Astrocyte (in vitro differentiated cells and primary cell): ENCODE measurements at places on chromosomes 5 and 9. TPM values are rescaled to one million over a fixed set of nuclear protein-coding genes. Genes with fewer than 3 reads are reported as not detected.

The GABRA1 gene
- 0.32 and 0.41 TPM in 2 replicates for total RNA-seq

The CCDC192 gene
- total RNA-seq: not detected in 2 replicates

The TPM2 gene
- 1,947 and 2,001 TPM in 2 replicates for total RNA-seq

The IFNA5 gene
- total RNA-seq: not detected in 2 replicates

The PTGR1 gene
- total RNA-seq: 36.9 and 43.5 TPM in 2 replicates

The INSL6 gene
- not detected in 2 replicates for total RNA-seq

The UGT3A2 gene
- 0.43 and 0.86 TPM in 2 replicates for total RNA-seq

The HSPB3 gene
- not detected in 2 replicates for total RNA-seq

The SLC34A3 gene
- total RNA-seq: 0.09 TPM in 1 of 2 replicates, not detected in the other

The CD74 gene
- total RNA-seq: 9.1 and 15.7 TPM in 2 replicates

The RNF44 gene
- 47.8 and 59.8 TPM in 2 replicates for total RNA-seq

GRCh38 chr5:134845335-134845851 lies 375 bp upstream of the C5orf24 start:
- peak; percentile 12 for DNase-seq

DNA sequence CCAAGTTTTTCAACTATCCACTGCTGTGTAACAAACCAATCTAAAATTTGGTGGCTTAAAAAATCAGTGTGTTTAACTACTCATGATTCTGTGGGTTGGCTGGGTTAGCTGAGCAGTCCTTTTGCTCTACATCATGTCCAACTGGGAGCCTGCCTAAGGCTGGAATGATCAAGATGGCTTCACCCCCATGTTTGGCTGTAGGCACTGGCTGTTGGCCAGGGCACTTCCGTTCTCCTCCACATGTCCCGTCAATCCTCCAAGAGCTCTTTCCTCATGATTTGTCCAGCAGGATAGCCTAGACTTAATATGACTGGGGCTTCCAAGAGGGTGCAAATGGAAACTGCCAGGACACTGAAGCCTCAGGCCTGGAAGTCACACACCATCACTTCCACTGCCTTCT lies 17.0 kb upstream of the TSSK1B start:
- no peak for DNase-seq

GRCh38 chr9:121267689-121268597 lies at the start of gene GSN:
Gene GSN, plus strand, starts transcription at chr9:121268162. Its CDS starts 33,810 bp downstream, at chr9:121301972.
- no peak for DNase-seq

- DNase-seq: no peak
These were observed 50.5 kb downstream of the SH3TC2 start for GRCh38 chr5:149012350-149012749.

GRCh38 chr5:180178531-180179441 lies 30.2 kb downstream of the RASGEF1C start:
- no peak for DNase-seq

- DNase-seq: no peak
These were observed 82.5 kb downstream of the PSD2 start for GRCh38 chr5:139878093-139878492.

- DNase-seq: peak; percentile 46
These were observed 128.3 kb downstream of the GPBP1 start for GRCh38 chr5:57302164-57302563.

DNA sequence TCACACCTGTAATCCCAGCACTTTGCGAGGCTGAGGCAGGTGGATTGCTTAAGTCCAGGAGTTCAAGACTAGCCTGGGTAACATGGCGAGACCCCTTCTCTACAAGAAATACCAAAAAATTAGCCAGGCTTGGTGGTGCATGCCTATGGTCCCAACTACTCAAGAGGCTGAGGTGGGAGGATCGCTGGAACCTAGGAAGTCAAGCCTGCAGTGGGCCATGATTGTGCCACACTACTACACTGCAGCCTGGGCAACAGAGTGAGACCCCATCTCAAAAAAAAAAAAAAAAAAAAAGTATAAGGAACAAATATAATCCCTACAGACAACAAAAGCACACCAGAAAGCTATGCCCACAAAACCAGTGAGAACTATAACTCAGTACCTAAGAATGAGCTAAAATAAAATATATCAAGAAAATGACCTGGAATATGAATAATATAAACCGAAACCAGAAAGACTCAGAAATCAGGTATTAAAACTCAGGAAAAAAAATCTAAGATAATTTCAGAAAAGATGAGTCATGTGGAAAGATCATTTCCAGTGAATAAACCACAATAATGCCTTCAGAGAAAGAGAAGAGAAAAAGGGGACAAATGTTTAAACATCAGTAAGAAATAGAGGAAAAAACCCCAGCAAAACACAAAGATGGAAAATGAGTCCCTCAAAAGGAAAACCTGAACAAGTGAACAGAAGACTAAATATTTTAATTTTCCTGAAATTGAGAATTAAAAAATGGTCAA lies 57.4 kb downstream of the GOLPH3 start:
- DNase-seq: peak; percentile 18

DNA sequence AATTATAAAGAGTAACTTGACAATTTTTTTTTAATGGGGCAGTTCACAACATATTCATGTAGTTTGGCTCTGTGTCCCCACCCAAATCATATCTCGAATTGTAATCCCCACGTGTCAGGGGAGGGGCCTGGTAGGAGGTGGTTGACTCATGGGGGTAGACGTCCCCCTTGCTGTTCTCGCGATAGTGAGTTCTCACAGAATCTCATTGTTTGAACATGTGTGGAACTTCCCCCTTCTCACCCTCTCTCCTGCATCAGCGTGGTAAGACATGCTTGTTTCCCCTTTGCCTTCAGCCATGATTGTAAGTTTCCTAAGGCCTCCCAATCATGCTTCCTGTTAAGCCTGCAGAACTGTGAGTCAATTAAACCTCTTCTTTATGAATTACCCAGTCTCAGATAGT lies 40.7 kb downstream of the FBXW11 start:
- DNase-seq: no peak

DNA sequence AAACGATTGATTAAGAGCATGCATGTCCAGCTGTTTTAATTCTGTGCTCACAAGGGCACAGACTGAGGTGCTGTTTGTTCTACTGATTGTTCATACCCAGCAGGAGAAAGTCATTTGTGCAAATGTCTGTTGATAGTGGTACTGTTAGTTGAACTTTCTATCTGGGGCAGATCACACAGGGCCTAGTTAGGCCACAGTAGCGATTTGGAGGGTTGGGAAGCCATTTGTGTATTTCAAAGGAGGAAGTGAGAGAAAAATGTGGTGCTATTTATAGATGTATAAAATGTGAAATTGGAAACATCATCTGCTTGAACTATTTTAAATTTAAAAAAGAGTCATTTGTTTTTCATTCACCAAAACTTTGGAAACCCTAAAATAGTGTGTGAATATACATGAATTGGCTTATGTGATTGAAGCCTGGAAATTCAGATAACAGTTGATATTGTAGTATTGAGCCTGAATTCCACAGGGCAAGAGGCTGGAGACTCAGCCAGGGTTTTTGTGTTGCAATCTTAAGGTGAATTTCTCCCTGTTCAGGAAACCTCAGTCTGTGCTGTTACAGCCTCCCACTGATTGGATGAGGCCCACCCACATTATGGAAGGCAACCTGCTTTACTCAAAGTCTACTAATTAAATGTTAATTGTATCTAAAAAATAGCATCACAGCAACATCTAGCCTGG lies 162.0 kb upstream of the CDKN2B start:
- DNase-seq: no peak

DNA sequence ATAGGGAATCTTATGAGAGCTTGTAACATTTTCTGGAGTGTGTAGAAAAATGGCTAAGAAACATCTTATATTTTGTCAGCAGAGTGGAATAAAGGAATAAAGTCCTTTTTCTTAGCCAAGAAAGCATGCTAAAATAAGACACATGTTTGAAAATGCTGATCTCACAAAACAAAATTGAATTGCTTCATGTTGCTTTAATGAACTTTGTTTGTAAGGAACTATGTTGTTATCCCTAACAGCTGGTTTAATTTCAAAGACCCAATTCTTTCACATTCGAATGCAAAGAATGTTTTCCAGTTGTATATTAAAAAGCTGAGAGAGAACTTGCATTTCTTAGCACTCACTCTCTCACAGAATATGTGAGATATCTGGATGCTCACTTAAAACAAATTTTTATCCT lies 107.6 kb downstream of the MUSK start:
- no peak for DNase-seq

GRCh38 chr9:7970681-7971330 lies 171.2 kb upstream of the DMAC1 start:
- peak; percentile 2 for DNase-seq

- peak; percentile 25 for DNase-seq
These were observed 15.7 kb downstream of the SQSTM1 start for GRCh38 chr5:179836225-179837019.

GRCh38 chr9:38159599-38159998 lies 90.6 kb upstream of the SHB start:
- DNase-seq: no peak

- no peak for DNase-seq
These were observed 110.5 kb upstream of the CDKN2B start for GRCh38 chr9:22119522-22120158.

GRCh38 chr5:35438288-35438687 lies 179.4 kb upstream of the SPEF2 start:
- DNase-seq: no peak

DNA sequence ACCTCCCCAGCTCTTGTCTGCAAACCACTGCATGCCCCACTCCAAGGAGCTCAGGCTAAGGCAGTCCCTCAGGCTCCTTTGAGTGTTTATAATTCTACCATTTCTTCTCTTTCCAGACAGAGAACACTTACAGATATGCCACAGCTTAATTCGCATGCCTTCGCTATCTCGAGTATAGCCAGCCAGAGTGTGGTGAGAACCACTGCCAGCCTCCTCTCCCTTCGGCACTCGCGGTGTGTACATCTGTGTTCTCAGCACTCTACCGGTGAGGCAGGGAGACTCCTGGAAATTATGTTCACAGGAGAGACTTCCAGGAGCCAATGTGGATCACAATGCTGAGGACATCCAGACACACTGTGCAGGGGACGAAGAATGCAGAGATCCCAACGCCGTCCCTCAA lies 143.7 kb upstream of the IRX1 start:
- DNase-seq: no peak

DNA sequence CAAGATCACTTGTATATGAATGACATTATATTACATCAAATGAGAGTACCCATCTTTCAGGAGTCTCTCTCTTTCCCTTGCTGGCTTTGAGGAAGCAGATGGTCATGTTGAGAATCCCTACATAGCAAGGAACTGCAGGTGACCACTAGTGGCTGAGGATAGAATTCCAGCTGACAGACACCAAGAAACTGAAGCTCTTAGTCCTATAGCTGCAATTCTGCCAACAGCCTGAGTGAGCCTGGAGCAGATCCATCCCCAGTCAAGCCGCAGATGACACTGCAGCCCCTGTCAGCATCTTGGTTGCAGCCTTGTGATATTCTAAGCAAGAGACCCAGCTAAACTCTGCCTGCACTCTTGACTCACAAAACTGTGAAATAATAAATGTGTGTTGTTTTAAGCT lies 531.5 kb downstream of the CSNK1G3 start:
- no peak for DNase-seq

- peak; percentile 61 for DNase-seq
These were observed 84.0 kb downstream of the ZSWIM6 start for GRCh38 chr5:61416010-61416409.
